Left ventricle myocardium inferior (tissue), 1 donor: ENCODE measurements at places on chromosomes 2 and 18.

- no peak for DNase-seq
Measured at GRCh38 chr2:67145851-67146250, 251.3 kb upstream of the ETAA1 start.

GRCh38 chr2:38028829-38029228, 47.1 kb downstream of the CYP1B1 start:
- no peak for DNase-seq

DNA sequence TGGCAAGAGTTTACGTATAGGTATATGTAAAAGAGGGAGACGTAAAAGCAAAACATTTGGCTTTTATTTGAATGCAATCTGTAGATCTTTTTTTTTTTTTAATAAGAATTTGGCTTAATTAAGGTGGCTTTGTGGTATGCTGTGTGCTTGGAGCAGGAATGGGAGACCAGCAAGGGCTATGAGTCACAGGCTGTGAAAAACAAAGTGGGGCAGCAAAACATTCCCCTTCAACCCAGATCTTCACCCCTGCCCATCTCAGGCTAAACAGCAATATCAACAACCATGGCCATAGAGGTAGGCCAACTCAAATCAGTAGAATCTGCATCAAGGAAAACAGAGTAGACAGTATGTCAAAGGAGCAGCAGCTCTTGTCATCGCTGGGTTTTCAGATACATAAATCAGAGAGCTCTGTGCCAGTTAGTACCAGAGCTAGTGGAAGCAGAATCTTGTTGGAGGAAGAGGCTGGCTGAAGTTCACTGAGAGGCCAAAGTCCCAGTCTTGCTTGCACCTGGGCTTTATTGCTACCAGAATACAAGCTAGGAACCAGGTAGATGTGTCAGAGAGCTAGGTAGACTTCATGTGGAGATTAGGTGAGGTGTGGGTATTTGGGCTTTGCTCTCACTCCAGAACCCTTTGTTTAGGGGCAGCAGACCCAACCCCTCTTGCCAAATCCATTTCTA, 191.5 kb upstream of the FANCL start:
- no peak for DNase-seq

GRCh38 chr2:82001614-82002013, 1697.1 kb upstream of the LRRTM1 start:
- DNase-seq, result no peak

GRCh38 chr18:31533236-31533635, 35.3 kb downstream of the DSG2 start:
- DNase-seq, result no peak

GRCh38 chr2:241039416-241039815, 41.0 kb downstream of the SNED1 start:
- no peak for DNase-seq

DNA sequence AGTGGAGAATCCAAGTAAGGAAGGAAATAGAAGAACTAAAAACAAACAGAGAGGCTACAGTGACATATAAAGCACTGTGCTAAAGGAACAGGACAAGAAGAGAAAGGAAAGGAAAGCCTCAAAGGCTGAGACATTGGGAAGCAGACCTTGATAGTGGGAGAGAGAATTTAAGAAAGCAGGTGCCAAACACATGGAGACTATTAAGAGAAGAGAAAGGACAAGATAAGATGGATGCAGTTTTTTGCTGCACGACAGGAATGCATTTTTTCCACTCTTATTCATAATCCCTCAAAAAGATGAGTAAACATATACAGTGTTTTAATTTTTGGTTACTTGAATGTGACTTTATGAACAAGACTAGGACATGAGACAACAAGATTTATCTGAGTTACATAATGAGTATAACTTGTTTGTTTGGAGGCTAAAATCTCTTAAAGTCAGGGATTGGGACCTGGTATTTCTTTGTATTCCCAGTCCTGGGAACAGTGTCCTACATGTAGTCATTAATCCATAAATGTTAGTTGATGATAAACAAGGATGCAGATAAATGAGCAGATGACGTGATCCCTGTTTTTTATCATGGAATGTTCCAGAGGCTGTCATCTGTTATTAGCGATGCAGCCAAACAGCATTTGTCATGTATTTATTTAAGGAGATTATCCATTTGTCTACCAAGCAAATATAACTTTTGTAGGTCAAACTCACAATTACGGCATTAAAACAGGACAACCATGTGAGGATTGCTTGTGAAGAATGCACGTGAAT, 141.7 kb downstream of the DNER start:
- no peak for DNase-seq

DNA sequence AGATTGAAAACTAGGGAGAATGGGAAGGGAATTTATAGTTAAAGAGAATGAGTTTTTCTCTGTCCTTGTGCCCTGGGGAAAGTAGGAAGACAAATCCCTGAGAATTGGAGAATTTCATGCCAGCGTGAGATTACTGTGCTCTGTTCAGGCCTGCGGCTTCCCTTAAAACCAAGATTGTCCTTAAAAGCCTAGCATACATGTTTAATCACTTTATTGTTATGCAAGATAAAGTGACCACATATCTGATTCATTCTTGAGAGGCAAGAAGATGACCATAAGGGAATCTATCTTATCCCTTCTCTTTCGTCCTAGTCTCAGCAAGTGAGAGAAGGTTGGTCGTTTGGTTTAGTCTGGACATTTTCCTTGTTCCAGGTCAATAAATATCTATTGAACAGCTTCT, 75.9 kb downstream of the ADCYAP1 start:
- DNase-seq, result no peak

- no peak for DNase-seq
Measured at GRCh38 chr2:88885275-88885674, 193.8 kb downstream of the RPIA start.

GRCh38 chr18:79566771-79567431, 112.7 kb upstream of the CTDP1 start:
- DNase-seq, result no peak

- DNase-seq, result no peak
Measured at GRCh38 chr18:28712796-28713425, 536.0 kb upstream of the CDH2 start.

DNA sequence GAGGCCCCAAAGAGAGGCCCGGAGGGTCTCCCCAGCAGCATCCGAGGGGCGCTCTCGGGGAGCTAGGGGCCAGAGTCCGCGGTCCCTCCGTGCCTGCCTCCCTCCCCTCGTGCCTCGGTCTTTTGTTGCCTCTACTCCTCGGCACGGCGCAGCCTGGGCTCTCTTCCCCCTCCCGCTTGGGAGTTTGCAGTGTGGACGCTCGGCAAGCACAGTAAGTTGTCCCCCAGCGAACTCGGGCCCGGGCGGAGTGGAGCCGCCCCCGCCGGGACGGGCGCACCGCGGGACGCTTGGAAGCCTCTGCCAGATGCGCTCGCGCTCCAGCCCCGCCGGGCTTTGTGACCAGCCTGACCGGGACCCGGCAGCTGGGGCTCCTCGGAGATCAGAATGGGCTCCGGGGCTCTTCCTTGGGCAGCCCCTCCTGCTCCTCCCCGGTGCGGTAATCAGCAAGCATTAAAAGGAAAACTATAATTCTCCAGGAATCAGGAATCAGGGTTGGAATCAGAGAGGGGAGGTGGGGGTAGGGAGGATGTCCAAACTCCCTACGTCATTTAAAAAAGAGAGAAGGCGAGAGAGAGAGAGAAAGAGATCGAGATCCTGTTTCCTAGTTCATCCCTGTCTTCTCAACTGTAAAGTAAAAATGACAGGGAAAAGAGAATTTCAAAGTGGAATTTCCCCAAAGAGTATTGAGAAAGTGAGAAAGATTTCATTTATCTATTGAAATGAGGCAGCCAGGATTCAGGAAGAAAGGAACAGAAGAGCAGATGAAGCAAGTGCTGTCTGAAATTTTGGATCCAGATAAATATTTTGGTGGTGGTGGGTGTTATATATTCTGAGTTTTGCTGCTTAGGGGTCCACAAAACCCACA, 786 bp upstream of the TMEM200C start:
- peak; percentile 18 for DNase-seq

DNA sequence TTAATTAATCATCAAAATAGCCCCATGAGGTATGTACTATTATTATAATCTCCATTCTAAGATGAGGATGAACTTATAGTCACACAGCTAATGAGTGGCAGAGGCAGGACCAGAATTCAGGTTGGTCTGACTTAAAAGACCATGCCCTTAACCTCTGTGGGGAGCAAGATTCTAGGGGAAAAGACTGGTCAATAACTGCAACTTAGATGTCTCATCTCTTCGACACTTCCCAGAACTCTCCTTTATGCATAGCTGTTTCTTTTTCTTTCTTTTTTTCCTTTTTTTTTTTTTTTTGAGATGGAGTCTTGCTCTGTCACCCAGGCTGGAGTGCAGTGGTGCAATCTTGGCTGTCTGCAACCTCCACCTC, 66.3 kb upstream of the RTN4 start:
- DNase-seq, result no peak

- no peak for DNase-seq
Measured at GRCh38 chr2:180289627-180290026, 282.5 kb upstream of the CWC22 start.

GRCh38 chr2:205475416-205475768, 206.9 kb upstream of the NRP2 start:
- no peak for DNase-seq

DNA sequence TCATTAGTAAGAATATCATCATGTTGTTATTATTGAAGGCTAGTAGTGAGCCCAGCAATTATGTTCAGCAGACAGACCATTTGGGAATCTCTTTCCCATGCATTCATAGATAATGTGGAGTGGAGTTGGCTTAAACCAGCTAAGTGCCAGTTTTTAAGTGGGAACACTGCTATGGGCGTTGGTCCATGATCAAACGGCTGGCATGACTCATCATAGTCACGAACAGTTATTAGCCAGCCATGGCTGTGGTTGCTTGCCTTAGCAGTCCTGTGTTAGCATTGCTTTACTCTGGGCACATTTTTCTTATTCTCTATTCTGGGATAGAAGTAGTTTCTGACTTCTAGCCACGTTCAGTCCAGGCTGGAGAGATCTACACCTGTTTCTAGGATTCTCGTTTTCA, 17.7 kb downstream of the EIF4E2 start:
- DNase-seq, result no peak

DNA sequence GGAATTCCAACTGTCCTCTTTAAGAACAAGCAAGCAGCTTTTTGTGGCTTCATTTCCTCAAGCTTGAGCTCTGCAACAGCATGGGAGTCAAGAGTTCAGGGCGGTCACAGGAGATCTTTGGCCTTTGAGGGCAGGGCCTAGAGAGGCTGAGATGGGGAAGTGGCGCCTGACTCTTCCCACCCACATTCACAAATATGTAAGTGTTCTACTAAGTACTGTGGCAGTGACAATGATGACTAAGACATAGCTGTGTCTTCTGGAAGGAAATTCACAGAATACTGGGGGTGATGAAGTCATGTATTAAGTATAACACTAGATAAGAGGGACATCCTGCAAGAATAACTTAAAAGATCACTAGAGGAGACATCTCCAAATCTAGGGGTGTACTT, 15.0 kb downstream of the RND3 start:
- DNase-seq, result peak; percentile 51

GRCh38 chr2:159811232-159811631, 13.2 kb upstream of the CD302 start:
- no peak for DNase-seq
